Spleen (tissue), 13 donors: ENCODE measurements at places on chromosomes 1 and 21. TPM values are rescaled to one million over a fixed set of nuclear protein-coding genes. Genes with fewer than 3 reads are reported as not detected.

DNA sequence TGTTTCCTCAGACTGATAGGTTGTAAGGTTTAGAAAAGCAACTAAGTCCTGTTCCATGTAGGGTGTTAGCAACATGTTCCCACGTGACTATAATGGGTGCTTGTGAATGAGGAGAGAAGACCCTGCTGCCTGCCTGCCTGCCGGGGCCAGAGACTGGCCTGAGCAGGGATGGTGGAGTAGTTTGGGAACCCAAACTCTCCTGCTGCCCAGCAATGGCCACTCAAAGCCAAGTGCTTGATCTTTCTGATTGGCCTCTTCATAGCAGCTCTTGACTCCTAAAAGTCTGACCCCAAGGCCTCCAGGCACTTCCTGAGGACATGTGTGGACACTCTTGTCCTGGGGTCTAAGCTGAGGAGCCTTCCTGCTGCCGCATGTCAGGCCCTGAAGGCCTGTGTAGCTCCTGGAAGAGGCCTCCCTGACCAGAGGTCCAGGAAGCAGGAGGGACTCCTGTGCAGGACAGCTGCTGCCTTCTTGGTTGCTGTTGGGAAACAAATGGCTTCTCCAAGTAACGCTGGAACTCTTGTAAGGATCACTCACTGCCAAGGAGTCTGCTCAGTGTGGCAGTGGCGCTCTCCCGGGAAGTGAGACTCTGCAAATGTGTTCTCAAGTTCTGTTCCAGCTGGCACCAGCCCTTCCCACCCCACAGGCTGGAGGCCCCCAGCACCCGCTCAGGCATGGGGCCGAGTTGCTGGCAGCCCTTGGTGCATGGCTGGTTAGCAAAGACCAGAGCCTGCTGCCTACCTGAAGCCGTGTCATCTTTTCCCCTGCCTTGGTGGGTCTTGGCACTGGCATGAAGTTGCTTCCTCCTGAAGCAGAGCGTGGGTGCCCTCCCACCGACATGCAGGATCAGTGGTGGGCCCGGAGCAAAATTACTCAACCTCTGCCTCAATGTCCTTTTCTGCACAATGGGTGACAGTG lies 35.5 kb downstream of the MAN1C1 start:
- H3K4me1 ChIP-seq: peaks cover 55% of the 10 kb centered on the region
- H3K27ac ChIP-seq: no peak overlapping the region

Gene CD1C
- polyA plus RNA-seq: 85.3 TPM

GRCh38 chr21:42854246-42855010 lies 24.9 kb downstream of the WDR4 start:
- H3K36me3 ChIP-seq: peaks cover 100% of the 10 kb centered on the region
- H3K4me1 ChIP-seq: no peaks in the 10 kb centered on the region
- H3K27ac ChIP-seq: no peak overlapping the region
- H3K4me3 ChIP-seq: no peak overlapping the region

- H3K4me3 ChIP-seq: no peak overlapping the region
- no peaks in the 10 kb centered on the region for H3K27me3 ChIP-seq
- no peaks in the 10 kb centered on the region for H3K4me1 ChIP-seq
- no peak for DNase-seq
- no peaks in the 10 kb centered on the region for H3K36me3 ChIP-seq
- H3K27ac ChIP-seq: no peak overlapping the region
Observed at GRCh38 chr1:4694492-4694891, 40.1 kb downstream of the AJAP1 start.

- H3K27ac ChIP-seq: no peak overlapping the region
- H3K27me3 ChIP-seq: no peaks in the 10 kb centered on the region
- H3K4me3 ChIP-seq: no peak overlapping the region
- no peaks in the 10 kb centered on the region for H3K4me1 ChIP-seq
Observed at GRCh38 chr1:99704356-99704816, 58.5 kb downstream of the PALMD start.

DNA sequence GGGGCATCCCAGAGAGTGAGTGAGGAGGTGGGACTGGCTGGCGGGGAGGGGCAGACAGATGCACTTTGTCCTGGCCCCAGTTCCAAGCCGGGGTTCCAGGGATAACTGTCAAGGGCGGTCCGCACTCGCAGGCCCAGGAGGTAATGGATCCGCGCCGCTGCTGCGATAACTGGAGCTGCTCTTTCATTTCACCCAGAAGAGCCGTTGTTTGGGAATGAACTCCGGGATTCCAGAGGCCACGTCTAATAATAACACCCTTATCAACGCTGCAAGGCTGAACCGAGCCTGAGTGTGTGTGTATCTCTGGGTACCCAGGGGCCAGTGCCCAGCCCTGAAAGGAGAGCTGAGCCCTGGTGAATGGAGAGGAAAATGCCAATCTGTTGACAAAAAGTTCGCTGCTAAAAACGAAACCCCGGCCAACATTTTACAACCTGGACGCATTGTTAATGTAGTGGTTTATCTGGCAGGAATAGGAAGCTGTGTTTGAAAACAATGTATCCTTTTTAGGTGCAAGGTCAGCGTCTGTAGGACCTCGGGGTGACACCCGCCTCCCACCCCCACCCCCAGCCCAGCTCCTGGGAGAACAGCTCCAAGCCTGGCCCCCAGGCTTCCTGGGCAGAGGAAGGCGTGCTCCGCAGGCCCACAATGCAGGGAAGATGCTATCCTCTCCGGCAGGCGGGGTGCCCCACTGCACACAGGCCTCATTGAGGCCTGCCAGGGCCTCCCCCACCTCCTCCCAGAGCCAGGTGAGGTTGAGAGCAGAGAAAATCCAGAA lies 119.7 kb downstream of the PROX1 start:
- H3K27ac ChIP-seq: peak overlapping the region; percentile 81
- peaks cover 7% of the 10 kb centered on the region for H3K4me1 ChIP-seq
- no peaks in the 10 kb centered on the region for H3K36me3 ChIP-seq

Gene OR6N1
- not detected for polyA plus RNA-seq

DNA sequence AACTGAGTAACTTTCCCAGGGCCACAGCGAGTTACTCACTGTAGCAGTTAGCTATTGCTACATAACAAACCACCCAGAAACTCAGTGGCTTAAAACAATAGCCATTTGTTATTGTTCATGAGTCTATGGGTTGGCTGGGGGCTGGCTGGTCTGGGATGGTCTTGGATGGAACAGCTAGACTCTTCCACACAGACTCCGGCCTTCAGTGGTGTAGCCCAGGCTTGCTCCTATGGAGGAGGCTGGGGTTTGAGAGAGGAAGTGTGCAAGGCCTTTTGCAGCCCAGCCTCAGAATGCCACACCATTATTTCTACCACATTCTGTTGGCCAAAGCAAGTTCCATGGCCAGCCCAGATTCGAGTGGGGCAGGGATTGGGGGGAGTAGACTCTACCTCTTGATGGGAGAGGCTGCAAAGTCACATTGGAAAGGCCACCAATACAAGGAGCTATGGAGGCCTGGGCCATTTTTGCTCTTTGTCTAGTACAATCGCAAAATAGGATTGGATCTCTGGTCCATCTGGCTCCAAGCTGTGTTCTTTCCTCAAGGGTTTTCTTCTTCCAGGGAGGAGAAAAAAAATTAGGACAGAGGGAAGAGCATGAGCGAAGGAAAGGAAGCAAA lies 37.5 kb upstream of the TTC22 start:
- no peak overlapping the region for H3K27ac ChIP-seq
- H3K4me3 ChIP-seq: no peak overlapping the region
- no peaks in the 10 kb centered on the region for H3K27me3 ChIP-seq

- H3K4me3 ChIP-seq: no peak overlapping the region
- H3K27me3 ChIP-seq: no peaks in the 10 kb centered on the region
- no peaks in the 10 kb centered on the region for H3K36me3 ChIP-seq
- no peaks in the 10 kb centered on the region for H3K4me1 ChIP-seq
- no peak overlapping the region for H3K27ac ChIP-seq
Observed at GRCh38 chr1:14866911-14867612, 268.6 kb downstream of the KAZN start.
